ENCODE measurements at places on chromosomes 6 and 20.

DNA sequence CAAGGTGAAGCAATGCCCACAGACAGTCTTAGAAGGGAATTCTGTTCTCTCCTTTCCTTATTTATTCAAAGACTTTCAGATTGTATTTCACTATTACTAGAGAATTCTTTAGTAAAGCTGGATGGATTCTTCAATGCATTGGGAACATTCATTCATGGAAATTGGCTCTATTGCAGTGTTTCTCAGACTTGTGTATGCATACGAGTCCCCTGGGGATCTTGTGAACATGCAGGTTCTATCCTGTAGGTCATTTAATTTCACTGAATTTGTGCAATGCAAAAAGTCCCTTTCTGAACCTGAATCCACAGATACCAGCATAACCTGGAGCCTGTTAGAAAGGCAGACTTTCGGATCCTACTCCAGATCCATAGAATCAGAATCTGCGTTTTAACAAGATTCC is 160.9 kb upstream of the AHI1 start:
- peak; percentile 5 for DNase-seq

GRCh38 chr6:149924933-149925252 is 2.0 kb upstream of the RAET1G start:
- no peak for DNase-seq

GRCh38 chr6:151340219-151340978 is 51.0 kb downstream of the ZBTB2 start:
- peak; percentile 59 for DNase-seq

- DNase-seq = peak; percentile 62
These were observed 76.8 kb downstream of the HIVEP2 start for GRCh38 chr6:142867988-142868812.

DNA sequence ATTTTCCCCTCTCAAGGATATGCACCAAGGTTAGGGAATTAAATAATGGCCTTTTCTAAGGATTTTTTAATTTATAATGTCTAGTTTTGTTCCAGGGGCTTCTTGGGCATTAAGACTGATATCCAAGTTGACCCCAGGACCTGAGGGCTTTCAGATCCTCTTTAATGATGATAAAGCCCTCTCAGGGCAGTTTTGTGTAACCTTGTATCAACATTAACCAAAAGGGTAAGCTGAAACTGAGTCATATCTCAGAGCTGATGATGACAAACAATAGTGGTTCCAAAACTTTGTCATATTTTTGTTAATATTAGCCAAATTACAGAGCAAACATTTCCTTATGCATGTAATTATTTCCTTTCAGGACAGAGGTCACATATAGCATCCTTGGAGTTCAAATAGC is 309.4 kb upstream of the MAN1A1 start:
- no peak for DNase-seq

- peak; percentile 19 for DNase-seq
These were observed 28.4 kb downstream of the IL20RA start for GRCh38 chr6:137016356-137016755.

DNA sequence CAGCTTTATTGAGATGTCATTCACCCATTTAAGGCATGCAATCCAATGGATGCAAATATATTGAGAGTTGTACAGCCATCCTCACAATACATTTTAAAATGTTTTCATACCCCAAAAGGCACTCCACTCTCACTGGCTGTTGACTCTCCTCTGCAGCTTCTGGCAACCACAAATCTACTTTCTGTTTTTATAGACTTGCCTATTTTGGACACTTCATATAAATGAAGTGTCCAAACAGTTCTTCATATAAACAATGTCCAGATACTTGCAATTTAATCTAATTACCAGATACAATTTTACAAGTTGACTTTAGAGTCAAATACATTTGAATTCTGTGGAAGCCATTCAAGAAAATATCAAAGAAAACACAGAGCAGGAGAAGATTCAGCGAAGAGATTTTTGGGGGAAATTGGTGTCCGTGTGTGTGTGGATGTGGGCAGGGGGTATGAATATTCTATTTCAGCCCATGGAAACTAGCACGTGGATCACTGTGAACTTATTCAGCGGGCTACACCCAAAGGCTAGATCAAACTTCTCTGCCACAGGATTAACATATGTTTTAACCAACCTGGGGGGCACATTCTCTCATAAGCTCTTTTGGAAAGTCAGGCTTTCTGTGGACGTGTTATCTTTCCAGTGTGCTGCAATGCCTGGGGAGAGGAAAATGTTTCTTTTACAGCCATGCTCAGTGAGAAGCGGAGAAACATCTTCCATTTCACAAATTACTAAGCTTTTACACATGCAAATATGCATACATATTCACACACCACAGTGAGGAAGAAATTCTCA is 73.9 kb downstream of the PLG start:
- DNase-seq = no peak
